ENCODE measurements at places on chromosomes 13 and 19.

GRCh38 chr13:25699600-25699999 is 327.8 kb downstream of the ATP8A2 start:
- no peak for DNase-seq

- DNase-seq = no peak
Observed at GRCh38 chr19:19687090-19687489, 18.5 kb downstream of the ZNF101 start.

- DNase-seq = no peak
Observed at GRCh38 chr19:41883463-41883820, 458 bp downstream of the ARHGEF1 start.

- DNase-seq = no peak
Observed at GRCh38 chr13:79405501-79405830, 589 bp downstream of the RBM26 start.

GRCh38 chr13:67643516-67644055 is 413.4 kb upstream of the PCDH9 start:
- no peak for DNase-seq

GRCh38 chr19:58355908-58356765 is 2.8 kb upstream of the A1BG start:
- DNase-seq = peak; percentile 9
